ENCODE measurements at places on chromosomes 12 and 14.

DNA sequence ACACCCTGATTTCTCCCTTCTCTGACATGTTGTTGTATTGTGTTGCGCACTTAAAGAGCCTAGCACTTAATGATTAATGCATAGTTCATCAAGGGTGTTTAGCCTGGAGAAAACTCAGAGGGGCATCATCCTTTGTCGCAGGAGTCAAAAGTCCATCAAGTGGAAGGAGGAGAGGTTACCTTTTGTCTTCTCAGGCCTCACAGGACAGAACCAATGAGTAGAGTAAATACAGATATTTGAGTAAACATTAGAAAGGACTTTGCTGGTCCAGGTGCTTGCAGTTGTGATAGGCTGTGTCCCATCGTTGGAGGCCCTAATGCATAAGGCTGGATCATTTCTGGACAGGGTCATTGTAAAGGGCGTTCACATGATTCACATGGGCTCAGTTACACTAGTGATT is 430.9 kb downstream of the PCNX1 start:
- no peak for DNase-seq

DNA sequence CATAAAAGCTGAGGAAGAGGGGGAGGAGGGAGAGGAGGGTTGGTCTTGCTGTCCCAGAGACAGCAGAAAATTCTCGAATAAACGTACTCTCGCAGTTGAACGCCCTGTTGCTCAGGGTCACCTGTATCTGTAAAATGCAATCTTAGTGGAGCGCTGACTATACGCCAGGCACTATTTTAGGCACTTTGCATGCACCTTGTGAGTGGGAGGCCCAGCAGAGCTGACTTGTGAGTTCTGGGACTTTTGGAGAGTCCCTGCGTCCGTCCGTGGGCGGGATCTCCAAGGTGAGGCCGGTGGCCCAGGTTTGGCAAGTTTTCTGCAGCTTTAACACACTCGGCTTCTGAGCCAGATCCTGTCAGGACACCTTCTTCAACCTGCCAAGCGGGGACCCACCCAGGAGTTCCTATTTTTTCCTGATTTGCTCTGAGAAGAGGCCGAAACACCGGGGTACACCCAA is 32.5 kb upstream of the PLEKHG6 start:
- no peak for DNase-seq

- DNase-seq = no peak
These were observed 97.1 kb upstream of the DAAM1 start for GRCh38 chr14:59091404-59091803.

GRCh38 chr14:65906344-65906743 is 493.8 kb downstream of the FUT8 start:
- DNase-seq = no peak

- DNase-seq = no peak
These were observed 9.7 kb upstream of the BHLHE41 start for GRCh38 chr12:26134540-26134939.

DNA sequence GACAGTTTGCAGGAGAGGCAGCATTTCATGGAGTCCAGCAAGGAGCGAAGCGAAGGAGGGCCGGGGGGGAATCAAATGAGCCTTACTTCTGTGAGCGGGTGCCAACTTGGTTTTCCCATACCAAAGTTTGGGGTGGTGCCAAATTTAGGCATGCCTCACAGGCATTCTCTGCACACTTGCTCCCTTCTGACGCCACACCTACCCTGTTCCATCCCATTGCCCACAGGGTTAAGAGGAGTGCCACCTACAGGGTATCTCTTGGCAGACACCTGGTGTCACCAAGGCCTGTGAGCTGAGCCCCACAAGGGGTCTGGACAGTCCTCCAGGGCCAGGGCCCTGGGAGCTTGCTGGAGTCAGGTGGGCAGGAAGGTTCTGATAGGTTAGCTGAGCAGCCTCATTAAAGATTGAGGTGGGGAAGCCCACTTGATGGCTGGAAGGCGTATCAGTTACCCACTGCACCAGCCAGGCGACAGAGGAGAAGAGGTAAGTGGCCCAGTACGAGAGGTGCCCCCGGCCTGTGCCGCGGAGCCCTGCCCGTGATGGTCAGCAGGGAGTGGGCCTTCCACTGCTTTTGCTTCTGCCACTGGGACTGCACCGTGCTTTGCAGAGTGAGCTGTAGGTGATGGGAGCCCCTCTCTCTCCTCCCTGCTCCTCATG is 45.2 kb downstream of the DEGS2 start:
- no peak for DNase-seq

DNA sequence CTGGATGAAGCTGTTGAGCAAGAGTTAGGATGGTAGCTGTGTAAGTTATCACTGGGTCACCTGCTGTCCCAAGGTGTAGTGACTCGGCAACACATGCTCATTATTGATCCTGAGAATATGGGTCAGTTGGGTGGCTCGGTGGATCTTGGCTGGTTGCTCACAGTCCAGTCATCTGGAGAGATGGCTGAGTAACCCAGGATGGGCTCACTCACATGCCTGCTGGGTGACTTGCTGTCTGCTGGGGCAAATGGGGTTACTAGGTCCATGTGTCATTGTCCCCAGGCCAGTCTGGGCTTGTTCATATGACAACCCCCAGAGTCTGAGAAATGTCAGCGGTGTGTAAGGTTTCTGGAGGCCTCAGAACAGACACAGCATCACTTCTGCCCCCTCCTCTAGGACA is 69.5 kb downstream of the SLC15A4 start:
- DNase-seq = no peak

- DNase-seq = no peak
These were observed 28.4 kb downstream of the BCL2L14 start for GRCh38 chr12:12099102-12099501.

DNA sequence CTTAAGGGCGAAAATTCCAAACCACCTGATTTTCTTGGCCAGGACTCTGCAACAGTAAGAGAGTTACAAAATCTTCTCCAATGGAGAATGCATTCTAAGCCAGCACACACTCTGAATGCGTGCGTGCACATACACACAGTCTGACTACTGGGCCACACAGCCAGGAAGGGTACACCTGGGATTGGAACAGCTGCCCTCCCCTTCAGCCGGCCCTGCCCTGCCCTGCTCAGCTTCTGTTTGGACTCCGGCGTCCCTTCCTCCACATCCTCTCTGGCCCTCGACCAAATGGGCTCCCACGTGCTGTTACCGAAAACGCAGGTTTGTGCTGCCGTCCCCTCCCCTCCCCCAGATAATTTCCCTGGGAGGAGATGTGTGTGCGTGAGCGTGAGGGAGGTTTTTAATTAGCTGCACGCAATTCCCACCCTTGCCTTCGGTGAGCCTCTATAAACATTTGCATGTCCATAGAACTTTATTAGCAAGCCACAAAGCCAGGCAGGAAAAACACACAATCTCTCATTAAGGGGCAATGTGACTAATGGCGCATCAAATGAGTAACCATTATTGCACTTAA is 43.0 kb downstream of the CCNK start:
- no peak for DNase-seq

- DNase-seq = no peak
These were observed 68.0 kb downstream of the PTPRR start for GRCh38 chr12:70852416-70853150.

DNA sequence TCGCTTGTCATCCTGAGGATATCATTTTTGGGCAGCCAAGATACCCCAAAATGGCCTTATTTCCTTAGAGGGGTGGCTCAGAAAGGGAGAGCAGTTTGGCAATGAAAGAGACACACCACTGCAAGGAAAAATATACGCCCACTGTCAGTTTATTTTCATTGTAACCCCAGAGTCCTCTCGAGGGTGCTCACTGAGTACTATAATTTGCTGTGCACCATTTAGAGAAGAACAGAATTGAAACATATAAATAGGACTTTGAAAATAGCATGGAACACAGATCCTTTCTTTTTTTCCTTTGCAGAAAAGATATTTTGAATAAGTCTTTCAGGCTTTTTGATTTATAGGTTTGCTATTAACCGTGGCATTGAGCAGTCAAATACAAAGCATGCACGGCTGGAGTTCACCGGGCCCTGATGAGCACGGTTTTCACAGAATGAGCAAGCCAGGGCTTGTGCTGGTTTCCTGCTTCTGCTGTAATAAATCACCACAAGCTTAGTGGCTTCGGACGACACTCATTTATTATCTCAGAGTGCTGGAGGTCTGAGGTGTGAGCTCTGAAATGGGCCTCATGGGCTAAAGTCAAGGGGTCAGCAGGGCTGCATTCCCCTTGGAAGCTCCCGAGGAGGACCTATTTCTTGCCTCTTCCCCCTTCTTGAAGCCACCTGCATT is 152.3 kb downstream of the ZNF664 start:
- DNase-seq = no peak

- DNase-seq = no peak
These were observed 18.3 kb upstream of the TXNRD1 start for GRCh38 chr12:104197264-104197663.

DNA sequence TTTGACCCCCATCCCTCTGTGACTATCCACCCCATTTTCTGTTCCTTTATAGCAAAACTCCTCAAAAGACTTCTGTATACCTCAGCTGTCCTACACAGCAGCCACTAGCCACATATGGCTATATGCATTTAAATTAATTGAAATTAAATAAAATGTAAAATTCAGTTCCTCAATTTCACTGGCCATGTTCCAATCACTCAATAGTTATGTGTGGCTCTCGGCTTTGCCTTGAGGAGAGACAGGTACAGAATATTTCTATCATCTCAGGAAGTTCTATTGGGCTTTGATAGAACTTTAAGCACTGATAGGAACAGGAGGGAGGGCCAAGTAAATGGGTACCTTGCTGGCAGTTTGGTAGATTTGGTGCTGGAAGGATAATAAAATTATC is 280.3 kb upstream of the AMIGO2 start:
- DNase-seq = no peak

DNA sequence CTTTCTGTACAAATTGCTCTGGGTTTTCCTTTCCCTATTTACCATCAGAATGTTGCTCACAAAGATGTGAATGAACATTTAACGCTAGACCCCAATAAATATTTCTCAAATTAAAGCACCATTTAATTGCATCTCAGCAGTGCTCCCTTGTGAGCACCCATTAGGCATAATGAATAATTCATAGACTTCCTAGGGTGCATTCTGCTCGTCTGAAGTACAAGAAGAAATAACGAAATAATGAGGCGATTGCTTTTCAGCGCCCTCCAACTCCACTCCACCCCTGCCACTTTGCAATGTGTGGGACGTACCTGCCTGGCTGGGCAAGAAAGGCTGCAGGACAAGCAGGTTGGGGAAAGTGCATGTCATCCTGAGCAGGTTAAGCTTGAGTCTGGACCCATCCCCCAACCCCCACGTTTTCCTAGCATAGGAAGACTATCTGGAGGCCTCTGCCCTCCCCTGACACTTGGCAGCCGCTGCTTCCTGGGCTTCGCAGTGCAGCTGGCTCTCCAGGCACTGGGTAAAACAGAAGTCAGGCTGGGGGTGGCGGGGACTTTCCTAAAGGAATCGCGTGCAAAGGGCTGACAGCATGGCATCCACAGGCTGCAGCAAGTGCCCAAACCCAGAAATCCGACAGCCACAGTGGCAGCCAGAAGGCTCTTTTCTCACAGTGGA is 253.7 kb downstream of the DUSP6 start:
- DNase-seq = no peak

GRCh38 chr14:68543516-68543915 is 249.4 kb downstream of the ZFP36L1 start:
- DNase-seq = no peak

All from stimulated activated CD8-positive, alpha-beta memory T cell treated with anti-CD3 and anti-CD28 coated beads, Interleukin-4, amount 100 ng/mL, for 1 hour (primary cell).